CD4-positive, alpha-beta T cell treated with Interleukin-10 for 1 hour (primary cell): ENCODE measurements at places on chromosomes 12 and 14.

DNA sequence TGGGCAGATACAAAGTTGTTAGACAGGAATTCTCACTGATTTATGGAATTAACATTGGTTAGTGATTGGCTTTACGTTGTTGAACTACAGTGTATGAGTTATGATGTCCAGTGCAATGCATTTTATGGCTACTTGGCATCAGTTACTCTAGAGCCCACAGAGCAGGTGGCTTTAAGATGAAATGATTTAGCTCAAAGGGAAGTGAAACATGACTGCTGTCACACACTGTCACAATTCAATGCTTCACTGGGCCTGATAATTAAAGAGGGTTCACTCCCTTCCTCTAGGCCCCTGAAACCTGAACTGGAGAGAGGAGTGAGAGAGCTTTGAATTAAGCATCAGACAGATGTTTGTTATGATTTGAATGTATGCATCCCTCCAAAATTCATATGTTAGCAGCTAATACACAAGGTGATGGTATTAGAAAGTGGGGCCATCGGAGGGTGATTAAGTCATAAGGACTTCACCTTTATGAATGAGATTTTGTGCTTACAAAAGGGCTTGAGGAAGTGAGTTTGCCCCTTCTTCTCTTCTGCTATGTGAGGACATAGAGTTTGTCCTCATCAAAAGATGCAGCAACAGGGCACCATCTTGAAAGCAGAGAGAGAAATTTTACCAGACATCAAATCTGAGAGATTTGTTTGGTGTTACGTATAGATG lies 175.8 kb upstream of the GRIN2B start:
- no peak for DNase-seq

DNA sequence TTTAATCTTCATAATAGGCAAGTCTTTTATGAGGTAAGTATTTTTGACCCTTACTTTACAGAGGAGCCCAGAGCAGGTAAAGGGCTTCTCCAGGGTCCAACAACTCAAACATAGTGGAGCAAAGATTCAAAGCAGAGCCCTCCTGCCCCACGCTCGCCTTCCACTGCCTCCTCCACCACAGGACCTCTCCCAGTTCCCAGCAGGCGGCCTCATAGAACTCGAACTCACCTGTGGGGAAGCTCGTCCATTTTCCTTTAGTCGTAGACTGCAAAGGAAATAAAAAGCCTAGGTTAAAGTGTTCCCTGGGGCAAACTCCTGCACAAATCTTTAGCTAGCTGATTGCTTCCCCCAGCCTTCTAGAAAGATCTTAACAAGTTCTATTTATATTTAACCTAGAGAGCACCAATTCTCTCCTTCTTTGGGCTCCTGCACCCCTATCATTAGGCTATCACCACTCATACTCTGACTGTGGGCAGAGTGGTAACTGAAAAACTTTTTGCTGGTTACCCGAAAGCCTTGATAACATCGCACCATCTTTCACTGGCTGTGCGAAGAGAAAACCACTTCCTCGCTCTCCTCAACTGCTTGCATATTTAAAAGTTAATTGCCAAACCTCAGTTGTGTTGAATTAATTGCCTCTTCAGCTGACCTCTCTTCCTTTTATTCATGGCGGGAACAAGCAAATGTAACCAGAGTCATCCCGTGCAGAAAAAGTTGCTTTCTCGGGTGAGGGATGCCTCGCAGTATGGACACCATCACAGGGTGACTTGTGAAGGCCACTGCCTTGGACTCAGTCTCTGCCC lies 299.6 kb downstream of the DPF3 start:
- peak; percentile 62 for DNase-seq

DNA sequence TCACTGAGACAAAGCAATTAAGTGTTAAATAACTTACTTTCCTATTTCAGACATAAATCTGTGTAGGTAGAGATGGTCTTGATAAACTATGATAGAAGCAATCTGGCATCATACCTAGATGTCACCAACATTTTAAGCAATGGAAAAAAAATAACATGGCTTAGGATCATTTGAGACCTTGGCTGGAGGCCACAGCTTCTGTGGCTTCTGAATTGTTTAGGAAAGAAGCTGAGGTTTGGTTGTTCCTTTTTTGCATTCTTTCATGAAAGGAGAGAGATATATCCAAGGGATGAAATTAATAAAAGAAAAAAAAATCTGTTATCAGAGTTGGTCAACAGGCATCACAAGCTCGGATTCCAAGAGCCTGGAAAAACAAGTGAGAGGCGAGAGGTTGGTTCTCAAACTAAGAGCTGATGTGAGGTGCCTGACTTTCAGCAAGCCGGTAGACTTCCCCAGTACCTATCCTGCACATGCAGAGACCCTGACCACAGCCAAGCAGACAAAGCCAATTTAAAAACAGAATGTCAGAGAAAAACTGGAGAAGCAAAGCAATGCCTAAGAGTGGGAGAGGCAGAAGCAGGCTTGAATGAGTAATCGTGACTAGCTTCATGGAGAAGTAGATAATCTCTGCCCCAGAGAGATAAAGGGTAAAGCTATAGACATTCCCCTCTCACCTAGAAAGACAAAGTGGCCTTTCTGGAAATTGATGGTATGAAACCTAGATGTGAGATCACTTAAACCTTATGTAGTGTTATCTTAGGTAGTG lies 43.4 kb upstream of the ST8SIA1 start:
- DNase-seq = no peak

- DNase-seq = no peak
Observed at GRCh38 chr12:8499616-8500015, 13.7 kb upstream of the CLEC4D start.

DNA sequence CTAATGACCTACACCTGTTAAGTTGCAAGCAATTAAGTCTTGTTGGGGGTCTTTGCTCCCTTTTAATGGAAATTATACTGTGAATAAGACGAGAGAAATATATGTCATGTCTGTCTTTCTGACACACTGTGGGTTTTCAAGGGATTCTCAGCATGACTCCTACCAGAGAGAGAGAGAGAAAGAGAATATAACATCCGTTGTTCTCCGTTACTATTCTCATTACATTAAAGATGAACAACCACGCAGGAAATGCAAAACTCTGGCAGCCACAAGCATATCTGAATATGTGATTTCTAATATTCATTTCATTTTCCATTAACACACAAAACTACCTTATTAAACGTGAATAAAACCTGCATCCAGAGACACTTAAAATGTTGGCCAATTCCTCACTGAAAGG lies 67.3 kb upstream of the EGLN3 start:
- peak; percentile 23 for DNase-seq

DNA sequence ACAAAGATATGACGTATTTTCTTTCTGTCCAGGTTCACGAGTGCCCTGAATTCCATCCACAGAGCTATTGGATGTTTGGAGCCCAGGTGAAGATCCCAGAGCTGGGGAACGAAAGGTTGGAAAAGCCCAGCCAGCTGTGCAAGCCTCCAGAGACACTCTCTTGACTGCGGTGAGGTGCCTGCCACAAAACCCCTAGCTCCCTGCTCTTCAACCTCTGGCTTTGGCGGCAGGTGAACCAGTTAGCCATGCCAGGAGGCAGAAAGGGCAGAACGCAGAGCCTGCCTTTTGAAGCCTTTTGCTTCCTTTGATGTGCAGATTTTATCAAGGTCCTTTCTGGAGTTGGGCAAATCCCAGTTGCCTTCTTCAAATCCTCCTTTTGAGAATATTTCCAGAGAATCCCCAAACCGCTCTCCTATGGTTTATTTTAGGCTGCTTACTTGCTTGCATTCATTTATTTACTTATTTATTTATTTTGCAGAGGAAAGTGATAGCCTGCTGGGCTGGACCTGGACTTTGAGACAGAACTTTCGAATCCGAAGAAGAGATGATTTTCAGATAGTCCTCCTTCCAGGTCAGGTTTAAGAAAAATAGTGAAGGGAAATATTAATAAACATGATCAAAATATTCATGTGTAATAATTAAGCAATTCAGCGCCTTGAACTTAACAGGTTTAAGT lies 411.2 kb upstream of the TBX3 start:
- no peak for DNase-seq

GRCh38 chr12:13197526-13198143 lies 1.1 kb downstream of the EMP1 start:
- no peak for DNase-seq

DNA sequence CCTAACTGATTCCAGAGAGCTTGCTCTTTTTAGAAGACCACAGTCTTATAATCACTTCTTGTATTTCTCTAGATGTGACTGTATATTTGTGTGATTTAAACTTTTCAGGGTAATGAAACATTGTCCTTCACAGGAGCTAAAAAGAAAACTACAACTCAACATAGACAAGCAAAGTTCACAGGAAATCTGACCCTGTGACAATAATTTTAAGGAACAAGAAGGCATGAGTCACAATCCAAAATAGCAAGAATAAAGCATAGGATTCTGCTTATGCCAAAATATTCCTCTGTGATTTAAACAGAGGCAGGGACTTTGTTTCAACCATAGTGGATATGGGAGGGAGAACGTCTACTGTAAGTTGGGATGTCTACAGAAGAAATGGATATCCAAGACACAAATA lies 44.3 kb downstream of the GPR65 start:
- DNase-seq = no peak

GRCh38 chr12:62653740-62654139 lies 187.1 kb downstream of the MON2 start:
- no peak for DNase-seq
